Psoas muscle (tissue), 8 donors: ENCODE measurements at places on chromosomes 3 and 15.

DNA sequence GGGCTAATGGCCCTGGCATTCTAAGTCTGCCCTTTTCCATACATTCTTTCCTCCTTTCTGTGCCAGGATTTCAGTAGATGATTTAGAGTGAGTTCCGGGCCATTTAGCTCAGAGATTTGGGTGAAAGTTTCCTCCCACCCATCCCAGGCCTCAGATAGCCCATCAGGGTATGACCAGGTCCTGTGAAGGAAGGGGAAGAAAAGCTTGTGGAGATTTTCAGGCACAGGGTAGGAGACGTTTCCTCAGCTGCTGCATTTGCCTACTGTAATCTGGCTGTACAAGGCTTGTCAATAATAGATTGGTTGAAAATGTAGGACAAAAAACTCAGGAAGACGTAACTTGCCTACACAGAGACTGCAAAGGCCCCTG is 63.2 kb upstream of the BCL6 start:
- DNase-seq: no peak

GRCh38 chr3:125300416-125300815 is 74.7 kb downstream of the ZNF148 start:
- no peak for DNase-seq

GRCh38 chr3:150411546-150411945 is 3.4 kb downstream of the TSC22D2 start:
- DNase-seq: no peak

DNA sequence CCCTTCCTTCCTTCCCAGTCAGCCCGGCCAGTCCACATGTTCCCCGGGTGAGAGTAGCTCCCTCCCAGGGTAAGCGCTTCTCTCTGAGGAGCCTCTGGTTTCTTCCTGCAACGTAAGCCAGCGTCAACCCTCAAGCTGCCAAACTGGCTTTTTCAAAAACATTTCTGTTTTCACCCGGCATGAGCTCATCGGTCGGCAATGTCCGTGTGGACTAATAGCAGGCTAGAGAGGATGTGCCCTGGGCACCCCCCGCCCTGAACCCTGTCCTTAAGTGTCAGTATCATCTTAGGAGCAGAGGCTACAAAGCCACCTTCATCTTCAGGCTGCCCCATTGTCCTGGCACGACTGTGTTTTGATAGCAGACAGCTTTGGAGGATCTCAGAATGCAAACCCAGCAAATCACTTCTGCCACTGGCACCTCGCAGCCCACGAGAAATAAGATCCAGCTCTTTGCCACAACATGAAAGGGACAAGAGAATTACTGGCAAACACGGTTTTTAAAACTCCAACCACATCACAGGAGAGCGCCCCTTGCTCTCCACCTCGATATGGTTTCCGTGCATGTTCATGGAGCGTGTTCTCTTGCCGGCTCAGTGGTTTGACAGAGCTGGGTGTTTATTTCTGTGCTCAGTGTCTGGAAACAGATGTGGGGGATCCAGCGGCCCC is 9.9 kb downstream of the ALDH1A3 start:
- peak; percentile 71 for DNase-seq

- no peak for DNase-seq
Measured at GRCh38 chr3:9565316-9565715, 11.7 kb upstream of the LHFPL4 start.

DNA sequence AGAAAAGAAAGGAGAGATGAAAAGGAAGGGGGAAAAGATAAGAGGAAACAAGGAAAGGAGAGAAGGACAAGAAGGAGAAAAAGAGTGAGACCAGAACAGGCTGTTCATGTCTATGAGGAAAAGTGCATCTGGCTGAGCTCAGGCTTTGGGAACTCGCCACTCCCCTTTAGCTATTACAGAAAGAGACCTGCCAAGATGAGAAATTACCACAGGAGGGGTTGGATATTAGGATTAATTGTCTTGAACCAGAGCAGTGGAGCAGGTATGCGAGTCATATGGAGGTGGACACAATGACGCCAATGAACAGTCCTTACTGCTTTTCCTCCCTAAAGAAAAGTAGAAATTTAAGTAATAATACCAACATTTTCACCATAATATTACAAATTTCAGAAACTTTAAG is 577.0 kb upstream of the ARRDC4 start:
- no peak for DNase-seq

- no peak for DNase-seq
Measured at GRCh38 chr3:12972781-12973702, 100.2 kb downstream of the IQSEC1 start.

- DNase-seq: no peak
Measured at GRCh38 chr15:27702581-27702980, 396.5 kb downstream of the OCA2 start.

DNA sequence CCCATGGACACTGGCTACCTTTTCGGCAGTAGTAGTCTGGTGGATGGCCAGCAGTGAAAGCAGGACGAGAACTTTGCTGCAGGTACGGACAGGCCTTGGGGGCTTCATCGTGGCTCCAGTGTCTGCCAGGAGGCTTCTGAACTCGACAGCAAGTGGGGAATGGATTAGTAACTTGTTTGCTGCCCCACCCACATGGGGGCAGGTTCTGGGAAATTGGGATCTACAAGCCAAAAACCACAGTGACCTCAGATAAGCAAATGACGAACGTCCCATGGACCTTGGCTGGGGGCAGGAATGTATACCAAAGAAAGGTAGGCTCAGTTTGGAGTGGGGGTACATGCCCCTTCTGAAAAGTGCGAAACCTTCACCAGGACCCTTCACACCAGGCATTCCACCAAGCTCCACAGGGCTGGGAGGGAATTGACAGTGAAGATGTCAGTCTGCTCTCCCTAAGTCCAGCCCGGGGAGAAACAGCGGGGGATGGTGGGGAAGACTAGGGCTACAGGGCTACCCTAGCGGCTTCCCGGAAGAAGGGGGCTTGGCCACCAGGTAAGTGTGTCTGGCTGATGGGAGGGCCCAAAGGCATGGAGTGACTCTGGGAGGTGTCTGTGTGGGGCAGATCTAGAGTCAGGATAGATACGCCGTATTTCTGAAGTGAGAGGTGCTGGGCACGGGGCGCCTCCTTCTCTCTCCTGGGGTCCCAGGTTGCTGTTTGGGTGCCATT is at the start of gene ITIH4:
TSS of gene ITIH4 (minus strand) at position 138 of the 724 bp plus-strand sequence. CDS start at position 108, 30 bp downstream.
- no peak for DNase-seq

DNA sequence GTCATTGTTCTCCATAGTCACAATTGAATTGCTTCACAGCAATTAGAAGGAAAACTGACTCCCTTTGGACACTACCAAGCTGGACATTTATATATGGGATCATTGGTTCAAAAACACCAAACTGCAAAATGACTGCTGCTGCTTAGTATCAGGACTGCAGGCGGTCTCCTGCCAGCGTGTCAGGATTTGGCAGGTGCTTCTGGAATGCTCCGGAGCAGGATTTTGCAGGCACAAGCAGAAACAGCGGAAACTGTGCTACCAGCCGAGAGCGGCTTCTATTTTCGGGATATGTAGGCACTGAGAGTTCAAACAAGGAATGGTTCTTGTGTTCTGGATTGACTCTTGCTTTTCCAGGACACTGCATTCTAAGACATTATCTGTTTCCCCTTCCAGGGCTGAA is 95.5 kb downstream of the SSR3 start:
- no peak for DNase-seq

- DNase-seq: no peak
Measured at GRCh38 chr3:20079621-20080020, 39.4 kb downstream of the KAT2B start.

DNA sequence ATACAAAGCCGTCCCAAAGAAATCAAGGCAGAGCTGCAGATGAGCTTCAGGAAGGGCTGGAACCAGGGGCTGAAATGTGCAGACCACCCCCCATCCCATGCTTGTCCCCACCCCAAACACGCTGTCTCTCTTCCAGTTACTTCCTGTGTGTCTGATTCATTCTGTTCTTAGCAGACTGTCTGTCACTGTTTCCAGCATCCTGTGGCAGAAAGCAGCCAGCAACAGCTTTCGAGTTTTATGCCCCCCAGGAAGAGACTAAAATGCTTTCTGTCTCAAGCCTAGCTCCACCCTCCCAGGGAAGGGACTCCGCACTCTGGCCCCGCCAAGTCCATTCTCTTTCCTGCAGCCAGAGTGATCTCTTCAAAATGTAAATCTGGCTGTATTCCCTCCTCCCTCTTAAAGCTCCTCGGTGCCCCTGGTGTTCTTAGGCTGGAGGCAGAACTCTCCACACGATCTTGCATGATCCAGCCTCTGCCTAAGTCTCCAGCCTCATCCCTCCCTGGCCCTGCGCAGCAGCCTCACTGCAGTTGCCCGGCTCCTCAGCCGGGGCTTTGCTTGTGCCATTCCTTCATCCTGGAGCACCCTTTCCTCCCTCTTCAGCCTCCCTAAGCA is 41.5 kb downstream of the HRH1 start:
- no peak for DNase-seq

GRCh38 chr15:67853454-67853853 is 13.6 kb upstream of the RNU6-1 start:
- no peak for DNase-seq

GRCh38 chr3:153084431-153084830 is 77.6 kb upstream of the RAP2B start:
- DNase-seq: no peak

DNA sequence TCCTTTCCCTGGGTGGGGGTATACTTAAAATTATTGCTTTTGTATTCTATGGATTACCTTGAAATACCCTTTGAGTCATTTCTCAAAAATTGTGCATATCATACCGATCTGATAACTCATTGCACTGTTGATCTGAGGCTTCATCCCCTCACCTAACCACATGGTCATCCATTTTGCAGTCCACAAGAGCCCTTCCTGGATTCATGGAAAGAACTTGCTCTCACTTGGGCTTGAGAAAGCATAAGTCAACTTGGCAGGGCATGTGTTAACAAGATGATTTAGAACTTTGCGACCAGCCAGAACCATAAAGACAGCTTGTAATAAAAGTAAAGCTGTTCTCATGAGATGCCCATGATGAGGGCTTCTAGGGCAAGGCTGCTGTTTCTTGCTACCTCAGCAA is 22.2 kb downstream of the MME start:
- DNase-seq: no peak

- no peak for DNase-seq
Measured at GRCh38 chr15:67547836-67548235, 5.3 kb downstream of the MAP2K5 start.

GRCh38 chr3:100454677-100455076 is 37.7 kb upstream of the TMEM45A start:
- no peak for DNase-seq
